ENCODE measurements at places on chromosomes 16 and 17.

GRCh38 chr16:8646326-8647053, 25.0 kb downstream of the METTL22 start:
- no peak for DNase-seq

DNA sequence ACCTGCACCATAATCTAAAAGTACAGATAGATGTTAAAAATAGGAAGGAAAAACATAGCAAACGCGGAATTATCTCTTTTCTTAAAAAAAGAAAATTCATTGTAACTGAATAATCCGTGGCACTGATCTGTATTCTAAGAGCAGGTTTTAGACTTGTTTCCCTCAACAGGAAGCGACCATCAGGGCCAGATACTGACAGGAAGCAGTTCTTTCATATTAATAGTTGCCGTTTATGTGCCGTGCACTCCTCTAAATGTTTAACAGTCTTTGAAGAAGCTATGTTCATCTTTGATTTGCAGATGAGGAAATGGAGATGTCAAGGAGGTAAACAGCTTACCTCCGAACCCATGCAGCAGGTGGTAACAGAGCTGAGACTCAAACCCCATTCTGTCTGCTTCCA, 23.6 kb downstream of the DYNLRB2 start:
- no peak for DNase-seq

GRCh38 chr16:10521681-10522274, 58.6 kb downstream of the EMP2 start:
- DNase-seq, result peak; percentile 45

DNA sequence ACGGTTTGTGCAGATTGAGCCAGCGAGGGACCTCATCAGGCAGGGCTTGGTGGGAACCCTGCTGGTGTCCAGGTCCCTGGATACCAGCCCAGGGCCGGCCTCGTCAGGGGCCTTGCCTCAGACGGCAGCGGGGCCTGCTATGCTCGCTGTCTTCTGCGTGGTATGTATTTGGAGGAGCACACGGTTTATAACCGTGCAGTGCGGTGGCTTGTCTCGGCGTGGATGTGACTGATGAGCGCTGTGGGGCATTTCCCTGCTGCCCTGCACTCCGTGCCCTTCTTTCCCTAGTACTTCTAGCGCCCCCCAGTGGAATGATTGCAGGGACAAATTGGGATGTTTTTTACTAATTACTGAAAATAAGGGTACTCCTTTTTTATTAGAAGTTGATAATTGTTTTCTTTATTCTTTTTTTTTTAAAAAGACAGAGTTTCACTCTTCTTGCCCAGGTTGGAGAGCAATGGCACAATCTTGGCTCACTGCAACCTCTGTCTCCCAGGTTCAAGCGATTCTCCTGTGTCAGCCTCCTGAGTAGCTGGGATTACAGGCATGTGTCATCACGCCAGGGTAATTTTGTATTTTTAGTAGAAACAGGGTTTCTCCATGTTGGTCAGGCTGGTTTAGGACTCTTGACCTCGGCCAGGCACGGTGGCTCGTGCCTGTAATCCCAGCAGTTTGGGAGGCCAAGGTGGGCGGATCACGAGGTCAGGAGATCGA, 15.3 kb downstream of the TBCD start:
- peak; percentile 60 for DNase-seq

DNA sequence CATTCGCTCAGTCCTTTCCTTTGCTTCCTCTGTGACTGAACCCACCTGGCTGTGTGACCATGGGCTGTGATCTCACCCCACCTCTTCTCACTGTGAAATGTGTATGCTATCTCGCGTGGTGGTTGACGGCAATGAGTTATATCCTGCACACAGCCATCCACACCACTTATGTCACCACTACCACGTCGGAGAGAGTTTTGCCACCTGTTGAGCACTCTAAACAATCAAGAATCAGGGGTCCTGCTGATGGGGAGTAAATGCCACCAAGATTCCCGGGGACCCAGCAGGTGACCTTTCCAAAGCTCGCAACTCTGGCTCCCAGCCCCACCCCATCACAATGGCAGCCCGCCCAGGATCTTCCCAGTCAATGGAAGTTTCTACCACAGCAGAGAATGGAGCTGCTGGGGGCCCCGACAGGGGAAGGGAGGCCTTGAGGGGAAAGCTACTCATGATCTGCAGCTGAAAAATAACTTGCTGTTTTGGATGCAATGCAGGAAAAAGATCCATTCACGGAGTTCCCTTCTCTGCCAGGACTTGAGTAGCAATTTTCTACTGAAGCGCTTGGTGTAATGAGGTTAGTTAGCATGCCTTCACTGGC, 26.2 kb upstream of the RCVRN start:
- DNase-seq, result no peak

- DNase-seq, result no peak
Measured at GRCh38 chr16:10188236-10188635, 6.0 kb upstream of the GRIN2A start.

- DNase-seq, result no peak
Measured at GRCh38 chr17:34313164-34313563, 6.1 kb upstream of the CCL8 start.

DNA sequence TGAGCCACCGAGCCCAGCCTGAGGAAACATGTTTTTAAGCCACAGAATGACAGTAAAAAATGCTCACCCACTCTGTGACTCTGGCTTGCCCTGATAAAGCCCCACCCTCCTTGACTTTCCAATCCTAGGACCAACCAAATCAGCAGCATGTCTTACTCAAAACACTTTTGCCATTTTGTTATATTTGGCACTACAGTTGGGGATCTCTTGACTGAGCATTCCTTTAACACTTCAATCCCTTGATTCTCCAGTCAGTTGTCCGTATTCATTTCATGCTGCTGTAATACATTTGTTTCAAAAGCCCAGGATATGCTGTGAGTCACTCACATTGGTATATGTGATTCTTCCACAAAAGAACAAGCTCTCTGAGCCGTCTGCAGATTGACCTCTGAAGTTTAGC, 8.2 kb downstream of the MYH3 start:
- no peak for DNase-seq

GRCh38 chr17:51057534-51057933, 63.1 kb downstream of the SPAG9 start:
- DNase-seq, result no peak

DNA sequence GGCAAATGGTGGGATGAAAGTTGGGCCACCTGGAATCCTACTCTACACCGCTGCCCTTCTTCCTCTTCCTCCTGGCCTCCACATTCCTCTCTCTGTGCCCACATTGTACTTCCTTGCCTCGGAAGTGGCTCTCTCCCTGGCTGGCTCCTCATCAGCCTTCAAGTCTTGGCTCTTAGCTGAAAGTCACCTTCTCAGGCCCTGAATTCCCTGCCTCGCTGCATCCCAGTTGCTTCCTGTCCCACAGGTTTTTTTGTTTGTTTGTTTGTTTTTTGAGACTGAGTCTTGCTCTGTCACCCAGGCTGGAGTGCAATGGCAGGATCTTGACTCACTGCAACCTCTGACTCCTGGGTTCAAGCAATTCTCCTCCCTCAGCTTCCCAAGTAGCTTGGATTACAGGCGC, 2.6 kb upstream of the PAM16 start:
- no peak for DNase-seq

Data from stimulated activated CD4-positive, alpha-beta T cell treated with anti-CD3 and anti-CD28 coated beads, Interleukin-2, amount 100 ng/mL, for 24 hours (primary cell).